ENCODE measurements at places on chromosomes 7 and 10.

DNA sequence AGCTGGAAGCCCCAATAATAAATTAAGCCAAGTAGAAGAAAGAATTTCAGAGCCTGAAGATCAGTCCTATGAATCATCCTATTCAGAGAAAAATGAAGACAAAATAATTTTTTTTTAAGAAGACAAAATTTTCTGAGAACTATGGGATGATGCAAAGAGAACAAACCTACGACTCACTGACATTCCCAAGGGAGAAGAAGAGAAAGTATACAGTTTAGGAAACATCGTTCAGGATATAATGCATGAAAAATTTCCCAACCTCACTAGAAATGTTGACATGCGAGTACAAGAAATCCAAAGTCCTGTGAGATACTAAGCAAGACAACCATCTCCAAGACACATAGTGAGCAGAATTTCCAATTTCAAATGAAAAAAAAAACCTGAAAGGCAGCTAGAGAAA lies 150.5 kb downstream of the THSD7A start:
- DNase-seq, result no peak

DNA sequence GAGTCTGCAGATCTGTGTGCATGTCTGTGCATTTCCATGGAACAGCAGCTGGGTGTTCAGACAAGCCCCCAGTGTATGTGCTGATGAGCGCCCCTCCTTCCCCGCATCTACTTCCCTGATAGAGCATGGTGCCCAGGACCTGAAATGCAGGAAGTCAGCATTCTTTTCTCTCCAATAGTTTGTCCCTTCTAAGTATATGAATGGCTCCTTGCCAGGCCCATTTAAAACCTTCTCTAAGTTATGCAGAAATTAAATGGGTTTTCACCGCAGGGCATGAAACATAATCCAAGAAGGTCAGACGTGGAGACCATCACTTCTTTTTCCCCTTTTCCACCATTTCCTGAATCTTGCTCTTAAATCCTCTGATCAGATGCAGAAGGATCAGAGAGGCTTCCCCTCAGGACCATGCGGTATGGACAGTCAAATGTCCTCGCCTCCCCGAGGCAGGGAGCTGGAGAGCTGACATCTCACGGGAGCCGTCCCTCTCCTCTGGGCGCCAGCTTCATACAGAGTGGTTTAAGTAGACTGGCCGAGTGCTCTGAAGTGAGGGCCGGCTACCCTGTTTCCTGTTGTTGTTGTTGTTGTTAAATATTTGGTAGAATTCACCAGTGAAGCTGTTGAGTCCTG lies 155.3 kb downstream of the C10orf105 start:
- no peak for DNase-seq

DNA sequence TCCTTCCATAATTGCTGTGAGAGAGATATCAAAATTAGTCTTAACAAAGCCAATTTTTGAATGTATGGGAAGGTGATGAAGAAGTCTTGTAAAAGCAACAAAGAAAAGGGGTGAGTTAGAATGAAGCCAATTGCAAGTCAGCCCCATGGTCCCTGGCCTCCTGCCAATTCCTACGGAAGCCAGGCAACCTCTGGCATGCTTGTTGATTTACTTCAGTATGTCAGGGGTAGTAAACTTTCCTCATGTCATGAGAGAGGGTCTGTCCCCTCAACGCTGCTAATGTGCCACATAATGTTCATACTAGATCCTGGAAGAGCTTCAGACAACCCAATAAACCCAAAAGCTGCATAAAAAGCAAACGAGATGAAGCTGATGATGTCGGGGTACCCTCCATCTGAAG lies 159.1 kb upstream of the YAE1 start:
- no peak for DNase-seq

DNA sequence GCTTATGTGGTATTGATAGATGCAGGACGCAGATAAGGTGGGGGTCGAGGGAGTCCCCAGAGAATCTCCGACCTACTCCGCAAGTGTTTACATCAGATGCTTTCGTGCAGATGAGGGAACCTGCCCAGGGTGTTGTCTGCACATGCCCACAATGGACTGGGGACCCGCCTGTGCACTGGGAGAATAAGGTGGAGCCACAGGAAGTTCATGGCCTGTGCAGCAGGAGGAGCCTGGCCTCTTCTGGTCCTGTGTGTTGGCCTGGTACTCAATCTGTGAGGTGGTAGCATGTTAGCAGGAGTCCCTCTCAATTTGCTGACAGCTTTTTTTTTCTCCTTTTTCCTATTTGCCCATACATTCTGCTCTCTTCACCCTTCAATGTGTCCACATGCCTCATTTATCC lies 54.1 kb upstream of the AKR1C1 start:
- no peak for DNase-seq

DNA sequence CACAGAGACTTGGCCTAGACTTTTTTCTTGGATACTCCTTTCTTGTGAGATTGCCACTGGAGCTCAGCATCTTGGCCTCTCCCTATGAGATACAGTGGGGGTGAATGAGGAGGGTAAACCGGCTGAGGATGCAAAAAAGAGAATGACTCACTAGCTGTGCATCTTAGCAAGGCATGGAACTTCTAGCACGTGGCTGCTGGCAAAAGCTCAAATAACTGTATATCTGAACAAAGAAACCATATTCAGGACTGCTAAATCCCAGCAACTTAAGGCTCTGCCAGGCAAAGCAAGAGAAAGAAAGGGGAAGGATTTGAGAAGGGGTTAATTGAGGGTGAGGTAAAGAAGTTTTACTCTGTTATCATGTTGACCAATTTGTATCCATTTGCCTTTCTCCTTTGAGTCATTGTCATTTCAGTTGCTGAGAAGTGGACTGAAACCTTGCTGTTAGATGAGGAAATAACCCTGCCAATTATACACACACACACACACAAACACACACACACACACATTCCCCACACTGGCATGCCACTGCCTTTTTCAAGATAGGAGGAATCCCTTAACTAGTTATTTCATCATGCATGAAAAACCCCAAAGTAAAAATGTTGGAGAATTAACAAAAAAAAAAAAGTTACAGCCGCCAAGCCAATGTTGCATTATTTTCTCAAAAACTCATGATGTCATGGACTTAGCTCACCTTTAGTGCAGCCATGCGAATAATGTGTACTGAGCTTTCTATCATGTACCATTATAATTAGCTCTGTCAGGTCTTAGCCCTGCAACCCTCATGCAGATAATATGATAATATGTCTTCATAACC lies 997.3 kb downstream of the LRMDA start:
- DNase-seq, result no peak

Measured in activated CD8-positive, alpha-beta T cell treated with anti-CD3 and anti-CD28 coated beads for 36 hours (primary cell).